GM23338 (cell line): ENCODE measurements at places on chromosomes 4 and X. TPM values are rescaled to one million over a fixed set of nuclear protein-coding genes. Genes with fewer than 3 reads are reported as not detected.

MAGEE1 gene
- total RNA-seq = 10.0 and 11.6 TPM in 2 replicates

PUDP gene
- 21.9 and 22.4 TPM in 2 replicates for total RNA-seq

AVPR2 gene
- total RNA-seq = not detected in 2 replicates

FREM3 gene
- 0.07 and 0.08 TPM in 2 replicates for total RNA-seq

DNA sequence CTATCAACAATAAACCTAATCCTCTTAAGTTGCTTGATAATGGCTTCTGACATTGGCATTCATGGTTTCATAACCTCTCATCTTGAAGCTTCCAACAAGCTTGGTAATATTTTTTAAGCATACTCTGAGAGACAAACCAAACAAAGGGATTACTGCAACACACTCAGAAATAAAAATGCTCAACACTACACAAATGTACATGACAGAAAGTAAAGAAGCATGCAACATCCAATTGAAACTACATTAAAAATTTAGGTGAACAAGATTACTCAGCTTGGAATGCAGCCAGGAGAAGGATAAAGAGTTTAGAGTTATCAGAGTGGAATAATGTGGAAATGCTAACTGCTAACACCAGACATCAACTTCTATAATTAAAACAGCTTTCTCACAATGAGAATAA, 1136.6 kb upstream of the PABPC4L start:
- no peaks in the 10 kb centered on the region for H3K36me3 ChIP-seq
- H3K27me3 ChIP-seq = no peaks in the 10 kb centered on the region
- no peak overlapping the region for H3K4me3 ChIP-seq
- no peak overlapping the region for H3K27ac ChIP-seq
- DNase-seq = no peak

DNA sequence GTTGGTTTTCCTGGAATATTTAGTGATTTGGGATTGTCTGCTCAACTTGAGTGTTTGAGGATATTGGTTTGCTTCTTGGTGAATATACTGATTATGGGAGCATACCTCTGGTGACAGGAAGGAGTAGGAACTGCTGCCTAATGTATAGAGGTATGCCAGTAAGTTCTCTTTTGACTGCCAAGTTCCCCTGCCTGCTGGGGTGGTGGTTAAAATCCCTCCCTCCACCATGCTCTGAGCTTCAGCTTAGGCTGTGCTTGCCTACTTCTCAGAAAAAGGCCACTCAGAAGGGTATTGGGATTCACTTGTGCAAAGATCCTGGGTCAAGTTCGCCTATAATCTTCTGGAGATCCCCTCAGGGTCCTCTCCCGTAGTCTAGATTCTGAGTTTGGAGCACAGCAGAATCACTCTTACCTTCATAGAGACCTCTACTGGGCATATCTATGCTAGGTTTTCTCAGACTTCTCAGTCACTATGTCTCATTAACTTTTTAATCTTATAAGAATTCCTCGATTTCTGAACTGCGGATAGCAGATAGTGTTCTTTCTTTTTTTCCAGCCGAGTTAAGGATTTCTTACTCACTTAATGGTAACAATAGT, 44.7 kb upstream of the DCK start:
- DNase-seq = no peak
- H3K4me3 ChIP-seq = no peak overlapping the region
- no peak overlapping the region for H3K27ac ChIP-seq
- peaks cover 35% of the 10 kb centered on the region for H3K4me1 ChIP-seq
- no peaks in the 10 kb centered on the region for H3K36me3 ChIP-seq

DNA sequence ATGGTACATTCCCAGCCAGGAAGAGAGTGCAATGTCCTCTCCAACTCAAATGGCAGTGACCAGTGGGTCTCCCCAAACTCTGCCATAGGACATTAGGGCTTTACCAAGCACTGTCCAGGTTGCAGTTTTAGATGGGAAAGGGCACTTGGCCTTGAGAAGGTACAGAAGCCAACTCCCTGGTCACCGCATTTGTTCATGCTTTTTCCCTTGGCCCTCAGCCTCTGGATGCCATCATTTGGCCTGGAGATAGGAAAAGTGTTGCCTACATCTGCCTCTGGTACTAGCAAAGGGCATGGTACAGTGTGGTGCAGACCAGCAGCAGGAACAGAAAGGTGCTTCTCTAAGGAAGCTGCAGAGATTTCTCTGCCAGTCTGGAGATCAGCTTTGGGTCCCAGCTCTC, 93.8 kb downstream of the MAMLD1 start:
- DNase-seq = no peak
- no peak overlapping the region for H3K4me3 ChIP-seq
- H3K27ac ChIP-seq = no peak overlapping the region
- H3K36me3 ChIP-seq = no peaks in the 10 kb centered on the region
- H3K27me3 ChIP-seq = no peaks in the 10 kb centered on the region

DNA sequence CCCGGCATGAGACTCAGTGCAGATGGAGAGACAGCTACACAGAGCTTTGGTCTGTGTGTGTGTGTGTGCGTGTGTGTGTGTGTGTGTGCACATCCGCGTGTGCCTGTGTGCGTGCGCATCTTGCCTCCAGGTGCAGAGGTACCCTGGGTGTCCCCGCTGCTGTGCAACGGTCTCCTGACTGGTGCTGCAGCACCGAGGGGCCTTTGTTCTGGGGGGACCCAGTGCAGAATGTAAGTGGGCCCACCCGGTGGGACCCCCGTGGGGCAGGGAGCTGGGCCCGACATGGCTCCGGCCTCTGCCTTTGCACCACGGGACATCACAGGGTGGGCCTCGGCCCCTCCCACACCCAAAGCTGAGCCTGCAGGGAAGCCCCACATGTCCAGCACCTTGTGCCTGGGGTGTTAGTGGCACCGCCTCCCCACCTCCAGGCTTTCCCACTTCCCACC, 14.3 kb downstream of the FGFR3 start:
- H3K4me1 ChIP-seq = no peaks in the 10 kb centered on the region
- no peaks in the 10 kb centered on the region for H3K36me3 ChIP-seq
- no peaks in the 10 kb centered on the region for H3K27me3 ChIP-seq
- no peak overlapping the region for H3K27ac ChIP-seq

DNA sequence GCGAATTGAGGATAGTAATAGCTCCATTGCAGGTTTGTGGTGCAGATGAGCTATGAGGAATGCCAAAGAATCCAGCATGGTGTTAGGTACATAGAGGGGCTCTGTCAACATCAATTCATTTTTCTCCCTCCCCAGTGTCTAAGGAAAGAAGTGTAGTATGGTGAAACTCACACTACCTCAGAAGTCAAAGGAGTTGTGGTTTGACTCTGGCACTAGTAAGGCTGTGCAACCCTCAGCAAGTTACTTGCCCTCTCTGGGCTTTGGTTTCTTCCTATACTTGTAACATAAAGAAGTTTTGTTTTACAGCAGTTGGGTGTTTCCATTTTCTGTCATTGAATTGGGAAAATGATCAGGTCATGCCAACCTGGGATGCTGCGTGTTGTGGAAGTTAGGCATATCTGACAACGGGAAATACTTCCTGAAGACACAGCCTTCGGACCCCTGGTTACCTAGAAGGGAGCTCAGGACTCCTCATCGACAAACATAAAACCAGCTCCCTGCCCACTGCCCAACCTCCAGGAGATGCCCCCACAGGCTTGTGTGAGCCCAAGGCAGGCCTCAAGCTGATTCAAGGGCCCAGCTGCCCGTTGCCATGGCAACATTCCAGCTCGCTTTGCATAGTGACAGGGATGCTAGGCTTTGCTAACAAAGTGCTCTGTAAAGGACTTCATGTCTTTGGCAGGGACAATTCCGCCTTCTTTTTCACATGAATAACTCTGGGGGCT, 71.4 kb downstream of the RTL5 start:
- H3K4me3 ChIP-seq = no peak overlapping the region
- H3K27me3 ChIP-seq = no peaks in the 10 kb centered on the region
- DNase-seq = peak; percentile 76
- no peak overlapping the region for H3K27ac ChIP-seq
- no peaks in the 10 kb centered on the region for H3K36me3 ChIP-seq

DNA sequence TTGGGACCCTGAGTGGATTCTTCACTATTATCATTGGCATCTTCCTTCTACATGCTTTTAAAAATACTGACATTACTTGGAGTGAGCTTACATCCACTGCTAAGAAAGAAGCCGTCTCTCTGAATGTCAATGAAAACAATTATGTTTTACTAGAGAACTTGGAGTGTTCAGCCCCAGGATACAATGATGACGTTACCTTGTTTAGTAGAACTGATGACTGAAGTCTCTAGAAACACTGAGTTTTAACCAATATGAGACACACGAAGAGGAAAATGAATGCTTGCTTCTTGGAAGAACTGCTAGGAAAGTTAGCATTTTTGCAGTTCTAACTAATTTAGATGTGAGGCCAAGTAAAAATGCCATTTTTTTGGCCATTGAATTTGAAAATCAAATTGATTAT, 19.4 kb downstream of the NIPAL1 start:
- no peak for DNase-seq
- no peaks in the 10 kb centered on the region for H3K36me3 ChIP-seq
- no peaks in the 10 kb centered on the region for H3K27me3 ChIP-seq
- H3K4me3 ChIP-seq = no peak overlapping the region
- H3K4me1 ChIP-seq = no peaks in the 10 kb centered on the region

- H3K4me1 ChIP-seq = peaks cover 18% of the 10 kb centered on the region
- peaks cover 65% of the 10 kb centered on the region for H3K27me3 ChIP-seq
Observed at GRCh38 chr4:157223456-157223855, 2.9 kb downstream of the GRIA2 start.
